NCI-H1092 treated with DMSO at 0.1 percent for 48 hours (cell line): ENCODE measurements at places on chromosomes 1 and 21.

DNA sequence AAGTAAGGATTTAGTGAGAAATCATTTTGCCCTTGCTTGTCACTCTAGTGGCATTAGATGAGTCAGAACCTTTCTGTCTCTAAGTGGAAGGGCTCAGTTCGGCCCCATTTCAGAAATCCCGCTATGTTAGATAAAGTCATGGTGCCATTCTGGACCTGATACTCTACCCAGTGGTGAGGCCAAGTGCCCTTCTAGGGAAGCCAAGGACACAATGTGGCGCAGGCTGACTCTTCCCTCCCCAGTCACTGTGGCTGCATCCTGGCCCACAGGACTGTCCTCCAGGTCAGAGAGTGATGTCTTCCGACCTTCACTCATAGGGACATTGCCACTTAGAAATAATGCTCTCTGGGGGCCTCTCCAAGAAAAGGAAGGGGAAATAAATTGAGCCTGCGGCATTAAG lies 48.3 kb upstream of the MTR start:
- DNase-seq: no peak

DNA sequence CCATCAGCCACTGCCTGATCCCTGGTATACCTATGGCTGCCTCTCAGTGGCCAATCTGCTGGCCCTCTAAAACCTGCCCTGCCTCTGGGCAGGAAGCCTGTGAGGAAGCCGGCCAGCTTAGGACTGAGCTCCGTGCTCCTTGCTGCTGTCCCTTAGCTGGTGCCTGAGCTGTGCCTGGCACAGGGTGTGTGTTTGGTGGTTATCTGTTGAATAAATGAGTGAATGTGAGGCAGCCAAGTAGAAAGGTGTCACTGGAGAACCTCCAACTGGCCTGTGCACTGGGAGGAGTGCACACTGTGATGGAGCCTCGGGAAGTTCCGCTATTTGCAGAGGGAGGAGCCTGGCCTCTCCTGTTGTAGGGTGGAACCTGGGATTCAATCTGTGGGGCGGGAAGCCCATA lies 63.4 kb upstream of the STUM start:
- no peak for DNase-seq

DNA sequence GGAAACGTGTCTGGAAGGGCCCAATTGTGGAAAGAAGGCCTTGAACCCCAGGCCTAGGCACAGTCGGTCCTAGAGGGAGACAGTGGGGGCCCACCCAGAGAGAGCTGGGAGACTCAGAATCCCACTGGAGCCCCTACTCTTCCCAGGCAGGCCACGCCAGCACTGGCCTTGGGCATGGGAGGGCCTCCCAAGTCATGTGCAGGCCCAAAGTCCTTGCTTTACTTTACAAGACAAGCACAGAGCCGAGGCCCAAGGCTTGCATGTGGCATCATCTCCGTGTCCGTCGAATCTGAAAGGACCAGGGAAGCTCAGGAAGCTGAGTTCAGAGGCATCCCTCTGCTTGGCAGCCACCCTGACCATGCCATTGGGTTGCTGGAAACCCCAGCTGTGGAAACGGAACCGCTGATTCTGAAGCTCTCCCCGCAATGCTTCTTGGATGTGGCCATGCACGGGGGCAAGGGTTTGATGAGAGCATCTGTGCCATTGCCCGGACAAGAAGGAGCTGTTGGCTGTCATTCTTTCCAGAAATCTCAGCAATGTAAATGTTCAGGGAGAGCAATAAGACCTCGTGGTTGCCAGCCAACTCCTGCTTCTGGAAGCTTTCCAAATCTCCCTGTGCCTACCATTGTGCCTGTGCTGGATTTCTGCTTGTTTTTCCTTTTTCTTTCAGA lies 32.8 kb downstream of the ABCG1 start:
- peak; percentile 33 for DNase-seq

GRCh38 chr1:7376676-7377075 lies 394.4 kb upstream of the VAMP3 start:
- no peak for DNase-seq

- DNase-seq: peak; percentile 29
These were observed 38.2 kb downstream of the SLC2A7 start for GRCh38 chr1:8987881-8988617.

DNA sequence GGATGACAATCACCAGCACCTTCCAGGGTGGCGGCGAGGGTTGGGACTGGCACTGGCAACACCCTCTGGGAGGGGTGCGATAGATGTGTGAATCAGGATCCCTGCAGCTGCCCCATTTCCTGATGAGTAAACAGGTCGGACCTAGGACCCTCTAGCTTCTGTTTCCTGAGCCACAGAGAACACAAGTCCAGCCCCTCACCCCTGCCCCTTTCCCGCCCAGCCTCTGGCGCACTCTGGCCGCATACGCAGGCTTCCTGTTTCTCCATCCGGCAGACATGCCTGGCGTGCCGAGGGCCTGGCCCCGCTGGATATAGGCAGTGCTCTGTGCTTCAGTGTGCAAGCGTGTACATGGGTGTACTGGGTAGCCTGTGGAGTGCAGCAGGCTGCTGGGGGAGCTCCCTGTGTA lies 4.6 kb downstream of the PEAR1 start:
- DNase-seq: no peak

GRCh38 chr1:198472119-198472518 lies 68.4 kb downstream of the ATP6V1G3 start:
- no peak for DNase-seq

- no peak for DNase-seq
These were observed 440.9 kb upstream of the LRRC7 start for GRCh38 chr1:69126796-69127195.

DNA sequence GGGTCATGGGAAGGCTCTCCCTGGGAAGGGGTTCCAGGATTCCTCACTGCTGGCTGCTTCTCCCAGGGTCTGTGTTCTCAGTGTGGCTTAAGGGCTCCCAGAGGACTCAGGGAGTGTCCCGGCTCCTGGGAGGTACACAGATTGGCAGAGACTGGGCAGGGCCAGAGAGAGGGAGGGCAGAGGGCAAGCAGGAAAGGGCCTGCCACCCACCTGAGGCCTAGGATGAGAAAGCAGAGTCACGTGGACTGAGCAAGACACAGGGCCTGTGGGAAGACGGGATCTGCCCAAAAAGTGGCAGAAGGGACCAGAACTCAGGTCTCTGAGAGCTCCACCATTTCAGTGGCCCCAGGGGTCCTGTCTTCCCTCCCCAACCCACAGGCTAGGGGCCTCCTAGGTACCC lies 871 bp downstream of the SLFNL1 start:
- no peak for DNase-seq

- DNase-seq: no peak
These were observed 140.1 kb upstream of the NFIA start for GRCh38 chr1:60942291-60942690.

DNA sequence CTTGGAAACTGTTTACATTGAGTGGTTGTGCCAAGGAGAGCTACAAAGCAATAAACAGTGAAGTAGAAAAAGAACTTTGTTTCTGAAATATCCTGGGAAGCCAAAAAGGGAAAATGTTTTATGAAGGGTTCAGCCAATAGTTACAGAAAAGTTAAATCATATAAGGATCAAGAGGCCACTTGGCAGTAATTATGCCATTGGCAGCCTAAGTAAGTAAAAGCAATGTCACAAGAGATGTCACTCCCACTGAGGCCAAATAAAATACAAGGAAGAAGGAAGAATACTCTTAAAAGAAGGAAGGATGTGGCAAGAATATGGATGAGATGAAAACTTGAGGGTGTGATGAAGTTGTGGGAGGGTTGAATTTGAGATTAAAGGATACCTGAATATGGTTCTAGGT lies 45.2 kb downstream of the EDEM3 start:
- no peak for DNase-seq

DNA sequence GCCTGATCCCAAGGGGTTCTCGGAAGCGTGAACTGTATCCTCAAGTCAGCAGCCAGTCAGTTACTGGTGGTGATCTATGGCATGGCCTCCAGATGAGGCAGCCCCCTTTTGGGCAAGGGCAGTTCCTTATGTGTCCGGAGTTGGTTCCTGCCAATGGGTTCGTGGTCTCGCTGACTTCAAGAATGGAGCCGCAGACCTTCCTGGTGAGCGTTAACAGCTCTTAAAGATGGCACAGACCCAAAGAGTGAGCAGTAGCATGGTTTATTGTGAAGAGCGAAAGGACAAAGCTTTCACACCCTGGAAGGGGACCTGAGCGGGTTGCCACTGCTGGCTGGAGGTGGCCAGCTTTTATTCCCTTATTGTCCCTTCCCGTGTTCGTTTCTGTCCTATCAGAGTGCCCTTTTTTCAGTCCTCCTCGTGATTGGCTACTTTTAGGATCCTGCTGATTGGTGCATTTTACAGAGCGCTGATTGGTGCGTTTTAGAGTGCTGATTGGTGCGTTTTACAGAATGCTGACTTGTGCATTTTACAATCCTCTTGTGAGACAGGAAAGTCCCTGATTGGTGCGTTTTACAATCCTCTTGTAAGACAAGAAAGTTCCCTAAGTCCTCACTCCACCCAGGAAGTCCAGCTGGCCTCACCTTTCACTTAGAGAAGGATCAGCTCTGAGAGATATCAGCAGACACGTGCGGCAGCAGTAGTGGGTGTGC lies 8.9 kb upstream of the IL10RB start:
- DNase-seq: no peak

DNA sequence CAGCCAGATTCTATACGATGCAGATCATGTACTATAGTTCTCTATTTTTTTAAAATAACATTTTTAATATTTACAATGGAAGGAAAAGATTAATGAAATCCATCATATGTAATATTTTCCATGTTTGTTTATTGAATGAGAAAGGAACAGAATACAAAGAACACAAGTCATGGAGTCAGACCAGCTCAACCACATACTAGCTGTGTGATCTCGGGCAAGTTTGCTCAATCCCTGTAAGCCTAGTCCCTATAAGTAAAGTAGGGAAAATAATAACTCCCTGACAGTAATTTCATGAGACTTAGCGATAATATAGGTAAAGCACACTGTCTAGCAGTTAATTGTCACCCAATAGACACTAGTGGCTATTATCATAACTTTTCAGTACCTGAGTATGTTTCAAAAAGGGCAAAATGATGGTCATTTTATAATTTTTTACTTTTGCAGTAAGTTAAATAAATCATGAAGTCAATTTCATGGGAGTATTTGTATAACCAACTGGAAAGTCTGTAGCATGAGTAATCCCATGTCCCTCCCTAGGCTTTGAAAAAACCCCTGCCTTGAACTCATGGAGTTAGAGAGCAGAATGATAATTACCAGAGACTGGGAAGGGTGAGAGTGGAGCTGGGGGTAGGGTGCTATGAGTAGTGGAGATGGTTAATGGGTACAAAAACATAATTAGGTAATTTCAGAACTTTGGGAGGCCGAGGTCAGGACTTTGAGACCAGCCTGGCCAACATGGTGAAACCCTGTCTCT lies 37.0 kb upstream of the EPS15 start:
- no peak for DNase-seq

GRCh38 chr1:239169276-239169675 lies 217.1 kb upstream of the CHRM3 start:
- no peak for DNase-seq
